NCI-H1694 treated with DMSO at 0.1 percent for 48 hours (cell line): ENCODE measurements at places on chromosomes 7 and 10.

DNA sequence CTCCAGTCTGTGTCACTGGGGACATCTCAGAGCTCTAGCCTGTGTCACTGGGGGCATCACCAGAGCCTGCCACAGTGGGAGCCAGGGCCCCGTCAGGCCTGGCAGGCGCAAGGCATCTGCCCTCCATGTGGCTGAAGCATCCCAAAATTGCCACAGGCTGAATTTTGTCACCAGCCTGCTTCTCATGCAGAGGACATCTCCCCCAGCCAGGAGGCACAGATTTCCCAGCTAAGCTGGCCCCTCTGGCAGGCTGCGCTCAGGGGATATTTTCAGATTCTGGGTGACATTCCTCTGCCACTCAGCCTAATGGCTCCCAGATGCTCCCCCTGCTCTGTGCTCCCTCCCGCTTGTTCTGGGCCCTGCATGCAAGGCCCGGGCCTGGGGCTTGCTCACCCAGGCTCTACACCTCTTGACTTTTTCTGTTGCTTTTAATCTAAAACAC is 64.6 kb downstream of the COL13A1 start:
- no peak for DNase-seq

DNA sequence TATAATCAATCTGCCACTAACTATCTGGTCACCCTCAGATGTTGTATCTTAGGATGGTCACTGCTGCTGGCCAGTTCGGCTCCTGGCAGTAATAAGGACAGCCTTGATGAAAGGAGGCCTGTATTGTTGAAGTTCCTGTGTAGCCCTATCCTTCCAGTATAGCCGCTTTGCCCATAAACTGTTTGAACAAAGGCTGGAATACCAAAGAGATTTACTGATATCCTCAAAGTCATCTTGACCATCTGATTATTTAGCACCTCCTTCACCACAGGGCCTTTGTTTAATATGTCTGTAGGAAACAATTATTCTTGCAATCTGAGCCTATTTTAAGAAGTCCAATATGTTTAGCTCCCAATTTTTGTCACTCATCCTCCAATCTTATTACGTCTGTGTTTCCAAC is 77.7 kb downstream of the HYCC1 start:
- DNase-seq: no peak

DNA sequence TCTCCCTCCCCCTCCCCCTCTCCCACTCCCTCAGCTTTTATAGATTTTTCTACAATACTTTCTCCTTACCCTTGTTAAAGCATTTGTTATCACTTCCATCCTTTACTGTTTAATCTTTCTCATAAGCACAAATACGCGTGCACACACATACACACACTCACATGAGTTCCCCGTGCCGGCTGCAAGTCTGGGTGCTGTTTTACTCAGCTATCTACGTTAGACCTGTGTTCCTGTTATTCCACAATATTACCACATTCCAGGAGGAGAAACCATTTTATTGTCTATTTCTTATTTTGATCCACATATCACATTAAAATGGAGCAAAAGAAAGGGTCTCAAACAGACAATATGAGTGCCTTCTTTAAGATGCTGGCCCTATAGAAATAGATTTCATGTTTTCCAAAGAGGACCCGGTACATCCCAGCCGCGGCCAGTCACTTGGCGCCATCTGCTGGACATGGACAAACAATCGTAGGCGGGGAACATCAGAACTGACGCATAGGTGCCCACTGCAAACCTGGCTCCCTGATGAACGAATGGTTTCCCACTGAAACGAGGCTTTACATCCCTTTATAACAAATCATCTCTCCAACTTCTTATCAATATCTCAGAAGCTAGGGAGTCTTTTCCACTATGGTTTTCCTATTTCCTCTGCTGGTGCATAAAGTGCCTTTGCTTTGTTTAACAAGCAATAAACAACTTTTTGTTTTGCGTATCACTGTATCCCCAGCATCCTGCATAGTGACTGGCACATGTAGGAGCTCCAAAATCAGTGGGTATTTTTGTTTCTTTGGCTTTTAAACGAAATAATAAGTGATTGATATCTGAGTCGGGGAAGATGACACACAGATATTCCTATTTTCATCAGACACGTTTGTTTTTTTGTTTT is 25.2 kb upstream of the OPTN start:
- peak; percentile 45 for DNase-seq

GRCh38 chr10:12400266-12400931 is 51.1 kb downstream of the CAMK1D start:
- no peak for DNase-seq

- no peak for DNase-seq
Measured at GRCh38 chr10:49207936-49208487, 19.8 kb upstream of the TMEM273 start.

GRCh38 chr7:105617280-105618015 is 36.2 kb upstream of the EFCAB10 start:
- DNase-seq: no peak

GRCh38 chr7:28157831-28158416 is 22.7 kb downstream of the JAZF1 start:
- DNase-seq: no peak

DNA sequence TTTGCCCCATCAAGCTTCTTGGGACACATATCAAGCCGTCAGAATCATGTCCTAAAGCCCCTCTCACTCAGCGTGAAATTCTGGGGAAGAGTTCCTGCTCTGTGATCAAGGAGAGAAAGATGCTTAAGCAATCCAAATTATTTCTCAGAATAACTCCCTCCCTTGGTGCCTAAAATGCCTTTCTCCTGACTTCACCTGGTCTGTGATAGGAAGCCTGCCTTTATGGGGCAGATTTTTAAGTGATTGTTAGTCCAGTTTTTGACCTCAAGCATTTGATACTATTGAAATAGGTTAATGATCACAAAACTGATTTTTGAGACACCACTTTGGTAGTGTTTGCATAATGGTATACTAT is 76.4 kb upstream of the MAGI2 start:
- no peak for DNase-seq

DNA sequence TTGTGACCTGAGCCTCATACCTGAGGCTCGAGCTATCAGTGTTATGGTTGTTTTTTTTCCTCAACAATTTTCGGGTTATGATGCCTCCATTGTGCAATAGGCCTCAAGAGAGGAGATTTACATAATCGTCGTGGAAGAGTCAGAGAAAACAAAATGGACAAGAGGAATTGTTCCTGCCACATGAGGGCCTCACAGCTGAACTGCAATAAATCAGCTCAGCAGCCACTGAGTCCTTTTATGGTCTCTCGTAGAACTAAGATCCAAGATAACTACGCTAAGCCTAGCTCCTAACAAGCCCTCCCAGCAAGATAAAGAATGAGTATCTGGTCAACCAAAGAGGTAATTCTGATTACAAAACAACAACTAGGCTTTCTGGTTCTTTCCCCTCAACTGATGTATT is 336.8 kb downstream of the WDR11 start:
- DNase-seq: no peak

GRCh38 chr10:35329520-35329919 is 6.8 kb upstream of the CCNY start:
- no peak for DNase-seq

DNA sequence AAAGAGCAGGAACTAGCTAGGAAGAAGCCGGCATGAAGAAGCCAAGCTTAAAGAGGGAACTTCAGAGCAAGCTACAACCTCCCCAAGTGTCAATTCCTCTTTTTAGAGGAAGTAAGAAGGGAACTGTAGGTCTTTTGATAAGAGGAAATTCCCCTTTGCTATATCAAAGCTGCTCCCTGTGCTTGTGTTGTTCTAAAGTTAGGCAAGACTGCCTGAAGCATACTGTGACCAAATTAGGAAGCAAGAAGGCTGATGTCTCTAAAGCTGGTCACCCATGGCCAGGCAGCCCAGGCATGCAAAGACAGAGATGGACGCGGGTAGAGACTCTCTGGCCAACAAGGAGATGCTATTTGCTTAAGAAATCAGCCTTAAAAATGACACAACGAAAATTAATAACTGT is 87.9 kb downstream of the RNF216 start:
- no peak for DNase-seq
